EH (cell line): ENCODE measurements at places on chromosomes 2 and 18.

DNA sequence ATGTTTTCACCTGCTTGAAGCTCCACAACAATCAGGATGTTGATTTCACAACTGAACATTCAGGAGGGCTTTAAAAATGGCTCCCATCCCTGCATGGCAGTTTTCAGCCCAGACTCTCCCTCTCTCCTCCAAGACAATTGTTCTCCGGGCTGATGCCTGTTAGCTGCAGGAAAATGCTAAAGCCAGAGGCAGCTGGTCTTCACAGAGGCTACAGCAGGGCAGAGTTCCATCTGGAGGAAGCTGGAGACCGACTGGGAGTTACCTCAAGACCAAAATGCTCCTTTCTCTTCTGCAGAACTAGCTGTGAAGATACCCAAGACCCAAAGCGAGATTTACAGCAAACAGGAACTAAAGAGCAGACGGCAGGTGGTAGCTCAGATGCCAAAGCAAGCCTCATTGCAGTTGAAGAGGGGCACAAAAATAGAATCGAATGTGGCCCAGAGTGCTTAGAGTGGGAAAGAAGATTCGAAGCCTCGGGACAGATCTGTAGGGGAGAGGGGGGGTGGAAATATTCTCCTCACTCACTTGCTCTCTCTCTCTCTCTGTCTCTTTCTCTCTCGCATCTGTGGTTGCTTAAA is 423.6 kb downstream of the ZNF521 start:
- no peak for DNase-seq

GRCh38 chr2:59888015-59888414 is 665.4 kb downstream of the BCL11A start:
- no peak for DNase-seq

GRCh38 chr2:179952658-179953057 is 54.4 kb downstream of the CWC22 start:
- DNase-seq, result no peak

- peak; percentile 83 for DNase-seq
Observed at GRCh38 chr2:144950899-144951560, 431.1 kb upstream of the ZEB2 start.

DNA sequence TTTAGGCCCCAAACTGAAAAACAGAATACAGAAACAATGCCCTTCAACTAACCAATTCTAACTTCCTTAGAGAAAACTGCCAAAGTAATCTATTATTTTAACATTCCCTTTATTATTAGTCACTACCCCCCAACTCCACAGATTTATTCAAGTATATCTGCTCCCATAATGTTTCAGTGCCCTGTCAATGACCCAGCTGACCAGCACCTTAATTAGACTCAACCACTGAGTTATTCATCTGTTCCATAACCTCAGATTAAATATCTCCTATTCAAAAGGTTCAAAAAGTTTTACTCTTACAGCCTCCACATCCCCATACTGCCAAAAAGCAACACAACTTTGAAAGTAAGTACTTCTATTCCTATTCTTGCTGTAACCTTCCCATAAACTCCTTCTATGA is 202.4 kb downstream of the EXOC6B start:
- no peak for DNase-seq

- DNase-seq, result no peak
Observed at GRCh38 chr2:215826376-215826775, 187.0 kb downstream of the MREG start.

GRCh38 chr2:98084869-98085238 is 2.1 kb upstream of the VWA3B start:
- no peak for DNase-seq

DNA sequence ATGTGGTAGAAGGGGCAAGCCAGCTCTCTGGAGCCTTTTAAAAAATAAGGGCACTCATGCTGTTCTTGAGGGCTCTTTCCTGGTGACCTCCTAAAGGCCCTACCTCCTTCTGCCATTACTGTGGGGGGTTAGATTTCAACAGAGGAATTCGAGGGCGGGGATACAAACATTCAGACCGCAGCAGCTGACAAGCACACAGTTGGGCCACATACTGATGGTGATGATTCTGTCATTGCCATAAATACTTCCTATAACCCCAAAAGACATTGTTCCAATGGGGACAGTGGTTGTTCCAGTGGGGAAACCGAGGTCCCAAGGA is 67.0 kb downstream of the TSHZ1 start:
- DNase-seq, result no peak

GRCh38 chr2:191050640-191050987 is 36.6 kb upstream of the STAT1 start:
- DNase-seq, result peak; percentile 92

DNA sequence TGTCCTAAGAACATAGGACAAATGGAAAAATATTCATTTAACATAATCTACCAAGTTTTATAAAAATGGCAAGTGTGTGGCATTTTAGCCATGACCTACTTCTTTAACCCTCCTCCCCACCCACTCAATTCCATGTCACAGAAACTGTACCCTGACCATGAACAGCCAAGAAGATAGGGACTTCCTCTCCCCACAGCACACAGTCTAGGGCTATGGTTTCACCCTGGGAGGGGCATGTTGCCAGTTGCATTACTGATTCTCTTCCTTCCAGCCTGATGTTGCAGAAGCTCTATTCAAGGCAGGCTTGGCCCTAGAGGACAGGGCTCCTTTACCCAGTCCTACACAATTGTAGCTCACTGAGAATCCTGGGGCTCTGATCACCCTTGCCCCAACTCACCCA is 153.6 kb upstream of the KLF7 start:
- no peak for DNase-seq

- DNase-seq, result no peak
Observed at GRCh38 chr2:101022221-101022620, 20.1 kb downstream of the RPL31 start.

- DNase-seq, result no peak
Observed at GRCh38 chr18:76264198-76264875, 230.7 kb downstream of the ZNF516 start.

DNA sequence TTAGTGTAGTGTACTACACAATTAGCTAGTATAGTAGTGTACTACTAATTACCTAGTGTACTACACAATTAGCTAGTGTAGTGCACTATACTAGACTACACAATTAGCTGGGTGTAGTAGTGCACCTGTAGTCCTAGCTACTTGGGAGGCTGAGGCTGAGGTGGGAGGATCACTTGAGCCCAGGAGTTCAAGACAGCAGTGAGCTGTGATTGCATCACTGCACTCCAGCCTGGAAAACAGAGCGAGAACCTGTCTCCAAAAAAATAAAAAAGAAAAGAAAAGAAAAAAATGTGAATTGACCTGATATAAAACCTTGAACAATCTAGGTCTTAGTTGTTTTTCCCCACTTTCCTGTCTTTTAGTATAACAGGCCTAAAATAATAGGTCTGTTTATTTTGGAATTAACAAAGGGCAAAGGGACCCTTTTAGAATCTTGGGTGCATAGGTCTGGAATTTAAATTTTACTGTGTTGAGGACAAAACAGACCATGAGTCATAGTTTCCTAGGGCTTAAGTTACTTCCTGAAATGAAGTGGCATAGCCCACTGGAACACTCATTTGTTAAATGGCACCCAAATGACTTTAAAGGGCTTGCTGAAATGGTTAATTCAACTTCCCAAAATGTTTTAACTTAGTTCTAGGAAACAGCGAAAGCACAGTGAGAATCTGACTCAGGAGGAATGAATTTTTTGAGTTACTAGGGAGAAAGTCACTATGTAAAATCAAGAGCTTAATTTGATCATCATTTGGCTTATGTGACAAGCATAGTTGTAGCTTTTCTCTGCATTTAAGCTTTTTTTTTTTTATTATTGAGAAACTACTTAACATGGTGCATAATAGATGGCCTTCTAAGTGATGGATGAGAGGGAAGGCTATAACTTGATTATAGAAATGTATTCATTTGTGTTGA is 50.7 kb upstream of the ARL5A start:
- DNase-seq, result peak; percentile 35

GRCh38 chr2:170643346-170643745 is 71.8 kb upstream of the SP5 start:
- DNase-seq, result no peak

DNA sequence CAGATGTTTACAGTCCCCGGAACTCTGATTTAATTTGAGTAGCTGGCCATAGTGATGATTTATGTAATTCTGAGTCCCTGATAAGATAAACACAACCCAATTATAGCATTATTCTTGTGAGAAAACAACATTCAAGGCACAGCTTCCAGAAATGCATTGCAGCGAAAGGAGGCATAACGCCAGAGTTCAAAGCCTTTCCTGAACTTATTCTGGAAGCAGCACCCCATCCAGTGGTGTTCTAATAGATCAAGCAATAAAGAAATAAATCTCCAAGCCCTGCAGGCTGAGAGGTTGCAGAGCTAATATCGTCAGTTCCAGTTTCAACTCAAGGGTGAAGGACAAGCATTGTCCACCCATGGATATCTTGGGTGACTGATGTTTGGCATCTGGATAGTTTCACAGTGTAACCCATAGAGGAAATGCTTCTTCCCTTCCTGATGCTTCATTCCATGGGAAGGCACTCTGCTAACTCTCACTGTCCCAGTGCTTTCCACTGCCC is 18.8 kb downstream of the CDH2 start:
- no peak for DNase-seq

GRCh38 chr18:32553174-32553573 is 82.5 kb upstream of the GAREM1 start:
- no peak for DNase-seq

GRCh38 chr18:8107426-8107825 is 501.8 kb upstream of the RAB12 start:
- DNase-seq, result peak; percentile 18

- DNase-seq, result peak; percentile 54
Observed at GRCh38 chr2:158024288-158024898, 77.3 kb upstream of the UPP2 start.

GRCh38 chr18:74500372-74500771 is 4.2 kb downstream of the CNDP2 start:
- no peak for DNase-seq

DNA sequence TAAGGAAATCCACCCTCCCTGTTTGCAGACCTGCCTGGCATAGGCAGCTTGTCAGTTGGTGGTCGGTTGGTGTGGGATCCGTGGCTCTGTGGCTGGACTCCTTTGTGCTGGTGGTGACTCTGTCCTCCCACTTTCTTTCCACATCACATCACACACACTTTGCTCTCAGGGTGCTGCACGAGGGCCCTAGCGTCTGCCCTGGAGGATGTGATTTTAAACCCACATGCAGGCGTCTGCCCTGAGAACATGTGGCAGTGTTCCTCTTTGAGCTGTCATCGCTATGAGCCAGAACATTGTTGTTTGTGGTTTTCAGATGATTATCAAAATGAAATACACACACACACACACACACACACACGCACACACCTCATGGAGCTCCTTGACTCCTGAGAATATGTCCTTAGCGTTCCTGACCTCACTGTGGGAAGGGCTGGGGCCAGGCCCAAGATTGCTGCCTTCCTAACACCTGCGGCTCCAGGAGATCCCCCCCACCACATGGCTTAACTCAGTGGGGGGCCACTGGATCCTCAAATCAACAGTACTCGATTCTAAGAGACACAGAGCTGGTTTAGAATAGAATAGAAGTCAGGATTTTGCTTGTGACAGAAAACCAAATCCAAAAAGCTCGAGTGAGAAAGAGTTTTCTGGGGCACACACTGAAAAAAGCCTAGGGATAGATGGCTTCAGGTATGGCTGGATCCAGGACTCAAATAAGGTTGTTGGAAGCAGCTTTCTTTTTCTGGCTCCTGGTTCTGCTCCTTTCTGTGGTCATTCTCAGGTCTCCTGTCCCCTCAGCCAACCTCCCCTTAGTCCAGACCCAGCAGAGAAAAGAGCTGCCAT is 54.8 kb downstream of the RTP5 start:
- no peak for DNase-seq

GRCh38 chr2:239300871-239301735 is 99.7 kb downstream of the HDAC4 start:
- DNase-seq, result no peak
